HuH-7 (cell line): ENCODE measurements at places on chromosomes 12 and 14.
A peak's percentile ranks its signal among the peaks of the same experiment; 100 is the strongest.

- DNase-seq, result no peak
These were observed 197.9 kb downstream of the SUDS3 start for GRCh38 chr12:118574288-118574687.

DNA sequence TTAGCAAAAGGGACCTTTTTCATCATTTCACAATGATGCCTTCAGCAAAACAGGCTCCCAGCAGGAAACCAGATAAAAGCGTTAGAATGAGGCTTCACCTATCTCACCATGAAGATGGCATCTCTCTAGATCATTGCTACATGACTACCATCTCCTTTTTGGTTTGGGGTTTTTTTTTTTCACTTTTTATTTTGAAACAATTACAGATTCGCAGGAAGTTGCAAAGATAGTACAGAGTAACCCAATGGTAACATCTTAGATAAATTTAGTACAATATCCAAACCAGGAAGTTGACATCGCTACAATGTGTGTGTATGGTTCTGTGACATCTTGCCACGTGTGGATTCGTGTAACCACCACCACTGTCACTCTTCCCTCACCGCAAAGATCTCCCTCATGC, 22.3 kb upstream of the PWP1 start:
- no peak for DNase-seq

DNA sequence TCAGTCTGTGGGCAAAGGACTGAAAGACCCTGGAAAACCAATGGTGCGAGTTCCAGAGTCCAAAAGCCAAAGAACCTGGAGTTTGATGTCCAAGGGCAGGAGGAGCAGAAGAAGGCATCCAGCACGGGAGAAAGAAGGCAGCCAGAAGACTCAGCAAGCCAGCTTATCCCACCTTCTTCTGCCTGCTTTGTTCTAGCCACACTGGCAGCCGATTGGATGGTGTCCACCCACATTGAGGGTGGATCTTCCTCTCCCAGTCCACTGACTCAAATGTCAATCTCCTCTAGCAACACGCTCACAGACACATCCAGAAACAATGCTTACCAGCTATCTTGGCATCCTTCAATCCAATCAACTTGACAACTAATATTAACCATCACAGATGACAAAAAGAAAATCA, 57.2 kb upstream of the CAPRIN2 start:
- no peak for DNase-seq

DNA sequence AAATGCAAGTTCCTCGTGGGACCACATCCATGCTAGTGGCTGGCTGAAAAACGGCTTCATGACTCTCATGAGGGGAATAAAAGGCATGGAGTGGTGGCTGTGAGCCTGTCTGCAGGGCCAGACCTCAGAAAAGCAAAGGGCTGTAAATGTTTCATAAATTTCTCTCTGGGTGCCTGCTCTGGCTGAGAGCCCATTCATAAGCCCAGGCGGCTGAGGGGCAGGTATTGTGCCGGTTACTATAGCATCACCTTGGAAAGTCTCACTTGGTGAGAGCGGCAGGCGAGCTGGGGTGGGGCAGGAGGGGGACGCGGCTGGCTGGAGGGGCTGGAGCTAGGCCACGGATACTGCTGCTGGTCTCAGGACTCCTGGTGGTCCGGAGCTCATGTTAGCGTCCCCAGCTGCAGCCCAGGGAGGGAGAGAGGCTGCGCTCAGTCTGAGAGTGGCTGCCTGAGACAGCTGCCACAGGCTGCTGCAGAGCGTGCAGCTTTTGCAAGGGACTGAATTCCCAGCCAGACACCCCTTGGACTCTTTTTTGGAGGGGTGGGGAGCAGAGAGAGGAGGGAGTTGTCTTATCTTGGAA, at the start of gene SLC17A8:
TSS of gene SLC17A8 (plus strand) at position 431 of the 580 bp plus-strand sequence. CDS start 318 bp downstream, outside the sequence.
- no peak for DNase-seq

DNA sequence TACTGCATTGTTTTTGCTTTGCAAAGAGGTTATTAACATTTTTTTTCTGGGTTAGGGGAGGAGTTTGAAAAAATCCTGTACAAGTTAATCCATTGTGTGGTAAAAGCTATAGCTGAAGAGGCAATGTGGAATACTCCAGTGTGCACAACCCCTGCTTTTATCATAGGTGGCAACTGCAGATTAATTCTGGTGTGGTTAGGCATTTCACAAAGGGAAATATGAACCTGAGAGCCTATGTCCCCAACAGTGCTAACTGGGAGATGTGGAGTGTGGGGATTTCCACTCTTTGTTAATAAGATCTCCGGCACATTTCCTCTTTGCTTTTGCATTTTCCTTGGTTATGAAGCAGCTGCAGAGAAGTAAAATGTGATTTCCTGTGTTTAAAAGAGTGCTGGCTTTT, 33.6 kb downstream of the PRORP start:
- DNase-seq, result peak; percentile 20

GRCh38 chr12:15839041-15839440, 43.1 kb upstream of the STRAP start:
- DNase-seq, result no peak

- DNase-seq, result no peak
These were observed 1.5 kb downstream of the PACS2 start for GRCh38 chr14:105315941-105316576.

GRCh38 chr14:53766106-53766505, 190.5 kb downstream of the BMP4 start:
- no peak for DNase-seq

- no peak for DNase-seq
These were observed 124.4 kb downstream of the MED13L start for GRCh38 chr12:116153113-116153512.

GRCh38 chr12:2292560-2292959, 239.8 kb downstream of the CACNA1C start:
- no peak for DNase-seq

DNA sequence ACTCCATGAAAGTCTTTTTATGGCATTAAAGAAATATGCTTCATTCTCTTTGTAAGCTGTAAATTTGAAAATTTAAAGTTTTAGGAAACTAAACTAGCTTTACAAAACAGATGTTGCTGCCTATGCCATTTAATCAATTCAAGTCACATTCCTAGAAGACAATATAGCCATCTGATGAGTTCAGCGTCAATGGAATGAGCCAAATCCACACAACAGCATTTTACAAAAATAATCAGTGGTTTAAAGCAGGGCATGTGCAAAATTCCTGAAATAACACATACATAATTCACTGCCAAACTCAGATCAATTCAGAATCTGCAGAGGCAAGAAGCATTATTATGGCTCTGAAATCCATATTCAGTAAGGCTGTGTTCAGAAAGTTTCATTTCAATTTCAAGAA, 75.6 kb downstream of the MED13L start:
- no peak for DNase-seq

DNA sequence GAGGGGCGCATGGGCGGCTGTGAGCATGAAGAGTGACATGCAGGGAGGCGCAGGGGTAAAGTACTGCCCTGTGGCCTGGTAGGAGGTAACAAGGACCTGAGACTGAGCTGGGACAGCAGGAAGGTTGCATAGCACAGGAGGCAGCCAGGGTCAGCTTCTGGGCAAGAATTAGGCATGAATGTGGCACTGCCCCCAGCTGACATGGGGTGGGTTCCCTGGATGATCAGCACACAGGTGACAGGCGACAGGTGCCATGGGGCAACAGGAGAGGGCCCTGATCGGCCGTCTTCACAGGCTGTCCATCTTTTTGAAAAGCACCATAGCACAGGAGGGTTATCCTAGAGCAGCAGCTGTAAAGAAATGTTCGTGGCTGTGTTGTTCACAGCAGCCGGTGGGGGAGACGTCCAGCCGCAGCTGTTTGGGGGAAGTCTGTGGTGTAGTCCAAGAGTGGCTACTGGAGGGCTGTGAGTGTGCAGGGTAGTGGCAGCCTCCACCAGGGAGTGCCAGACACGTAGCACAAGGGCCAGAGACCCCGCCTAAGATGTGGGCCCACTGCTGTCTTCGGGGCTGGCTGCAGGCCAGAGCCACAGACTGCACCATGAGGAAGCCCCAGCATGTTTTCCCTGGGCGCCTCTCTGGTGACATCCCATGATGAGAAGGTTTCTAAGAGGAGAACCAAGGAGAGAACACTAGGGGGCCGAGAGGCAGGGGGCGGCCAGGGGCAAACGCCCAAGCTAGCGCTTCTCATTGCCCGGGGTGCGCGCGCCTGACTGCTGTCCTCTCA, 8.4 kb downstream of the CLBA1 start:
- DNase-seq, result no peak

- no peak for DNase-seq
These were observed 189.6 kb upstream of the SOX5 start for GRCh38 chr12:24139035-24139434.

DNA sequence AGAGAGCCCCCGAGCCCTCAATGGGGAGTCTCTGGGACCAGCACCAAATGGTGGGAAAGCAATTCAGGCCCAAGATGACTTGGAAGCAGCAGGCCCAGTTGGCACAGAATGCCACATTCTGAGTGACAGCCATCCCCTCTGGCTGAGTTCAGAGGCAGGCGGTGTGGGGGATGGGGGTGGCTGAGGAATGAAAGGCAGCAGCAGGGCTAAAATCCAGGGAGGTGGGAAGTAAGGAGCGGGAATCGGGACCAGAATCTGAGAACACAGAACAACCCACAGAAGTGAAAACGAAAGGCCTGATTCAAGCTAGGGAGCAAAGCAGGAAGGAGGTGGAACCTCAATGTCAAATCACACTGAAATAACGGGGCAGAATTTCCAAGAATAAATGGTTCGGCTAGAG, 171.2 kb downstream of the CALM1 start:
- DNase-seq, result no peak

DNA sequence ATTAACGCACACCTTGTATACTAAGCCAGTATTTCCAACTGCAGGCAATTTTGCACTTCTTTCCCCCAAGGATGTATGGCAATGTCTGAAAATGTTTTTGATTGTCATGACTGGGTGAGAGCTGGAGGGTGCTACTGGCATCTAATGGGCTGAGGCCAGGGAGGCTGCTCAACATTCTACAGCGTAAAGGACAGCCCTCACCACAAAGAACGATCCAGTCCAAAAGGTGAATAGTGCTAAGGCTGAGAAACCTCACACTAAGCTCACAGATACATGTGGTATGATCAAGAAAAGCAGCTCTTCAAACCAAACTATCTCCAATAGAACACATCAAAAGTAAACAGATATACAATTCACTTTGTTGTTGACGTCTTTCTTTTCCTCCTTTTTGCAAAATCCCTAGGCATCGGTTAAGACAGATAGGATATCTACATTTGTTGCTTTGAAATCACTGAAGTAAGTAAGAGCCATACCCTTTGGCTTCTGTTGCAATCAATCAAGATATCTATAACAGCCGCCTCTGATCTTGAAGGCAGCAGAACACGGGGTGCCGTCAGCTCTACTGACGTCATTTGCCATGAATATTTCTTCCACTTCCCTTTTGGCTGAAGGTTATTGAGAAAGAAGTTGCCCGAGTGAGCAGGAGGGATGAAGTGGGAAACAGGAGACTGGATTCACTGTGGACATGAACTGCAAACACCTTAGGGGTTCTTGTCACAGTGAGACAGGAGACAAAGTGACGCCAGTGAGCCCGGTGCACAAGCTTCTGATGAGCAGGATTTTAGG, 218.3 kb downstream of the FOXN3 start:
- no peak for DNase-seq

DNA sequence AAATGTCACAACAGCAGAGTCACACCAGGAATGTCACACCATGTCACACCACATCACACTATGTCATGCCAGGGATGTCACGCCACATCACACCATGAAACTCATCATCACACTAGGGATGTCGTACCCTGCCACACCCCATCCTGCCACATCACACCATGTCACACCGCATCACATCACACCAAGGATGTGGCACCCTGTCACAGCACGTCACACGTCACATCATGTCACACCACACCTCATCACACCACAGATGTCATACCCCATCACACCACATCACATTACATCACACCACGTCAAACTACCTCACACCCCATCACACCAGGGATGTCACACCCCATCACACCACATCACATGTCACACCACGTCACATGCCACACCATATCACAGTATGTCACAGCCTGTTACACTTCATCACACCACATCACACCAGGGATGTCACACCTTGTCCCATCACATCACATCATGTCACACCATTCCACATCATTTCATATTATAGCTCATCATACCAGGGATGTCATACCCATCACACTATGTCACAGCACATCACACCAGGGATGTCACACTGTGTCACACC, 90.9 kb downstream of the TMEM121 start:
- no peak for DNase-seq

- DNase-seq, result no peak
These were observed 84.1 kb downstream of the PPP1R12A start for GRCh38 chr12:79850610-79851299.

- peak; percentile 20 for DNase-seq
These were observed 588.2 kb downstream of the NRXN3 start for GRCh38 chr14:78758333-78758732.

- DNase-seq, result no peak
These were observed 10.1 kb upstream of the NR2C1 start for GRCh38 chr12:95083471-95083870.

- no peak for DNase-seq
These were observed 282.5 kb upstream of the AMIGO2 start for GRCh38 chr12:47362126-47362705.

DNA sequence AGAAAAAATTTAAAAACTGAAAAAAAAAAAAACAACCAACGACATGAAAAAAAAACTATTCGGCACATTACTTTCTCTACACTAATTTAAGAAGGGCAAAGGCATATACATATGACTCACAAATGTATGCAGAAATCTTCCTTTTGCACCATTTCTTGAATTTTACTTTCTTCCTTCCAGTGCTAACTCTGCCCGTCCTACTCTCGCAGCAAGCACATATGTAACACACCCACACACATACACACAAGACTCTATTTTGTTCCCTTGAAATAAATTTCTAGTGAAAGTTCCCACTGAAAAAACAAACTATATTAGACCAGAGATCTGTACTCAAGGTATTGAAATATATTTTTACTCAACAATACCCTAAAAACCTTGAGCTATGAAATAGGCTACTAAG, 14.6 kb downstream of the BTG1 start:
- no peak for DNase-seq

DNA sequence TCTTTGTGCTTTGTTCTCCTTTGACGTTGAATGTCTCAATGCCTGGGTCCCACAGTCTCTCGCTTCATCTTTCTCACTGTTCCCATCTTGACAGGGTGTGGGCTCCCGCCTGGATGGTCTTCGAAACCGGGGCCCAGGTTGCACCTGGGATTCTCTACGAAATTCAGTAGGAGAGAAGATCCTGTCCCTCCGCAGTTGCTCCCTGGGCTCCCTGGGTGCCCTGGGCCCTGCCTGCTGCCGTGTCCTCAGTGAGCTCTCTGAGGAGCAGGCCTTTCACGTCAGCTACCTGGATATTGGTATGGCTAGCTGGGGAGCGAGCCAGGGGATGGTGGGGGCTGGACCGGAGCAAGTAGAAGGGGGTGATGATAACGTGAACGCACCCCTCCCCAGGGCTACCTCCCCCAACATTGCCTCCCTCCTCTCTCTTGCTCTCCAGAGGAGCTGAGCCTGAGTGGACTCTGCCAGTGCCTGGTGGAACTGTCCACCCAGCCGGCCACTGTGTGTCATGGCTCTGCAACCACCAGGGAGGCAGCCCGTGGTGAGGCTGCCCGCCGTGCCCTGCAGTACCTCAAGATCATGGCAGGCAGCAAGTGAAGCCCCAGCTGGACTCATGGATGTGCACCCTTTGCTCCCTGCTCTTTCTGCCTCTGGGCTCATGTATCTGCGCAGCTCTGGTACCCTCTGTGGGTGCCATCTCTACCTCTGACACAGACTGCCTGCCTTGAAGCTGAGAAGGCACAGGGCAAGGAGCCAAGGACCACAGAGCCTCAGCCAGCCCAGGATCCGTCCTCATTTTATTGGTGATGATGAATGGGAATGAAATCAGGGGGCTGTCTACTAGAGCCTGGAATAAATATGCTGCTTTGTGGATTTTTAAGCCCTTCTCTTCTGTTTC, 1.5 kb downstream of the NPFF start:
- no peak for DNase-seq
